ENCODE measurements at places on chromosomes 16 and 17.
A peak's percentile ranks its signal among the peaks of the same experiment; 100 is the strongest.

GRCh38 chr17:78374631-78375274, 3.7 kb upstream of the PGS1 start:
- DNase-seq: no peak

DNA sequence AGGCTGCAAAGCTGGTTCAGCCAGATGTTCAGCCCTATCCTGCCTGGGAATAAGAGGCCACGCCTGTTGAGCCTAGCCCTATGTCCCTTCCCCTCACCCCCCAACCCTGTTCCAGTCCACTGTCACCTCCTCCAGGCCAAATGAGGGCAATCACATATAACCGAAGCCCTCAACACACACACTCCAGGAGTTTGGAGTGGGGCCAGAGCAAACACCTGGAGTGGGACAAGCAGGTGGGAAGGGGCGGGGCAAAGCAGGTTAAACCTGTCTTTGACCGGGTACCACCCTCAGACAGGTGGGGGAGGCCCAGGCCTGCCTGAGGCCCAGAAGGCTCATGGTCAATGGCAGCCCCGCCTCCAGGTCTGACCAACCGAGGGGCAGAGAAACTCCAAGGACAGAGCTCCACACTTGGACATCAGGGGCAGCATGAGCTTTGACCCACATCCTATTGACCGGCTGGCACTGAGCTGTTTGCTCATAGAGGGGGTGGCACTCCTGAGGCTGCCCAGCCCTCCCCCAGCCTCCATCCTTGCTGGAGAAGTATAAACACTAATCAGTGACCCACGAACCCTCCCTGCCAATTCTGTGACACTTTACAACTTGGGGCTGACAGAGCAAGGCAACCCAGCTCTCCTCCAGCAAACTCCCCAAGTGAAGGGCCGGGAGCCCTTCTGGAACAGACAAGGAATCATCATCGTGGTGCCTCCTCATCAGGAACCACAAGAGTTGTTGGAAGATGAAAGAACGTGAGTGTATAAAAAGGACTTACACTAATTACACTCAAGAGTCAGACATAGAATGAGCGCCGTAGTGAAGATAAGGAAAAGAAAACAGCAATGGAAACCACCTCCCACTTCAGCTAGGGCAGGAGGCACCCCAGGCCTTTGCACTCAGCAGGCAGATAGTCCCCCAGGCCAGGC, 1.5 kb downstream of the ESRP2 start:
- DNase-seq: peak; percentile 83

- DNase-seq: no peak
Observed at GRCh38 chr17:74892974-74893911, at the start of gene FADS6. FADS6 (minus strand) TSS chr17:74893633; CDS start chr17:74893595, 38 bp downstream.

DNA sequence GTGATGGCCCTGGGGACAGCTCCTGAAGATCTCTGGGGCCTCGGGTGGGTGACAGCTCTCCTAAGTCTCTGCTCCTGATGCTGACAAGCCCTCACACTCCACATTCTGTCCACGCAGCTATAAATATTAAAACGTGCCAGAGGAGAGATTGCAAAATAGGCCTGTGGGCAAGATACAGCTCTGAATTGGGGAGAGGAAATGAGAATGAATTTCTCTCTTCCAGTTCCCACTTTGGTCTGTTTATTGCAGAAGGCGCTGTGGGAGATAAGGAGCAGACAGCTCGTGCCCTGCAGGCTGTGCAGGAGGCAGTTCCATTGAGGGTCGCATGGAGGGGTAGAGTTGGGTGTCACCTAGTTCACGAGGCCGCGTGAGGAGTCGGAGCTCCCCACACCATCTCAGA, 87.5 kb upstream of the SDK2 start:
- no peak for DNase-seq

- DNase-seq: no peak
Observed at GRCh38 chr17:34306466-34306865, 12.8 kb upstream of the CCL8 start.

GRCh38 chr17:48237456-48237855, 129.9 kb downstream of the SNX11 start:
- no peak for DNase-seq

DNA sequence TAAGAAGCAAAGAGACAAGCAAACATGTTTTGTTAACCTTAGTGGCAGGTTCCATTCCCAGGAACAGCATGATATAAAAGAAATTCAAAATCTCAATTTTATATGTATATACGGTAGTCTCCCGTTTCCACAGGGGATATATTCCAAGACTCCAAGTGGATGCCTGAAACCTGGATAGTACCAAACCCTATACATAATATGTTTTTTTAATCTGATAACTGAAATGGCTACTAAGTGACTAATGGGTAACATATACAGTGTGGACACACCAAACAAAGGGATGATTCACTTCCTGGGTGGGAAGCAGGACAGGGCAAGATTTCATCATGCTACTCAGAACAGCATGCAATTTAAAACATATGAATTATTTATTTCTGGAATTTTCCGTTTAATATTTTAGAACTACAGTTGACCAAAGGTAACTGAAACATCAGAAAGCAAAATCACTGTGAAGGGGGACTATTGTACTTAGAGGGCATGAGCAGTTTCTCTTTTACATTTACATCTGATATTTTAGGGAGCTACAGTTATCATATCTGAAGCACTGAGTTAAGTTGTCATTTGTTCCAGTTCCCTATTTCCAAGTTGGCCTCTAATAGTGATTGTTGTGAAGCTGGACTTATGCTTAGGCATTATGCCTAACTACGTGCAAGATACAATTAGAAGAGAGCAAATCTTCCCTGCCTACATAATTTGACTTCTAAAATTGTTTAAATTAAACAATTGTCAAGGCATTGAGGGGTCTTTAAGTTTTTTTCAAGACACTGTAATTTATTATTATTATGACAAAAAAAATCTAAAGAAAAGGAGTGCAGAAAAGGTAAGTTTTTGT, 34.1 kb upstream of the ABCA6 start:
- no peak for DNase-seq

- no peak for DNase-seq
Observed at GRCh38 chr17:51857052-51857597, 301.4 kb downstream of the CA10 start.

DNA sequence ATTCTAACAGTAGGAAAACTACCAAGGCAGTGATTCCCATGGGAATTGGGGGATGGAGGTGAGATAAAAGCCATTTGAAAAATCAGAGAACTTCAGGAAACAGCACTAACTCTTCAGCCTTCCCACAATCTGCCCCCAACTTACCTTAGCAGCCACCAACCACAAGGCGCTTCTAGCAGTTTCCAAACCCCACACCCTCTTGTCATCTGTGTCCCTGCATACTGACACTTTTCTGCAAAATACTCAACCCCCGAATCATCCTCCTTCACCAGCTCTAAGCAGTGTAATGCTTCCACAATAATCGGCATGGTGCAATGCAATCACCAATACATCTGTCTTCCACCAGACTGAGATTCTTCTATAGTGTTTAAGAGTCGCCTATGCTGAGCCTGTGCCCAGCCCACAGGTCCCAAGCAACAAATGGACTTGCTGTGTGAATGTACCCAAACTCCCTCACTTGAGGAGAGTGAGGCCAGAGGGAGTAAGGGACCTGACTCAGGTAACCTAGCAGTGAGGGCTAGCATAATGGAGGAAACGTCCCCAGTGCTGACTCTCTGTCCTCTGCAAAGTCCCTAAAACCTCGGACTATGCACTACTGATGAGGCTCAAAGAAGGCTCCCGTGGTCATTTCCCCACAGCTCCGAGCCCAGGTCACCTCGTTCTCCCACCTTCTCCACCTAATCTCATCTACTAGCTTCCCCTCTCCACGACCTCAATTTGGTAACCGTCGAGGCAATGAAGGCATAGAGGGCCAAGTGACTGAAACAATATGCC, 943 bp downstream of the DYNC1LI2 start:
- no peak for DNase-seq

DNA sequence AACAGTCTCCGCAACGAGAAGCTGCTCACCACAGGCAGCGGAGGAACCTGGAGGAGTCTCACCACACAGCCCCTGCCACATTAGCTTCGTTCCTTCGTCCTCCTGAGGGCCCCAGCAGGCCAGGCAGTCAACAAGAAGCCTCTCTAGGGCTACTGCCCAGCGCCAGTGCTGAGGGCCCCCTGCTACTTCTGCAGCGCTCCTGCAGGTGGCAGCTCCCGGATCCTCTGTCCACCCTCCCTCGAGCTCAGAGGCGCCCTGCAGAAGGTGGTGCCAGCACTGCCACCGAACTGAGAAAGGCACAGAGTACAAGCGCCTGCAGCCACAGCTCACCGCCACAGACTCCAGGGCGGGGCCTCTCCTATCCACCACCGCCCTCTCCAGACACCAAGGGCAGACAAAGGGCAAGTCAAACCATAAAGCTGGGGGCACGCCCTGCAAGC, 27.3 kb downstream of the KDM8 start:
- no peak for DNase-seq

GRCh38 chr16:67860589-67861398, 12.1 kb upstream of the EDC4 start:
- no peak for DNase-seq

Measured in NCI-H146 (cell line).